ENCODE measurements at places on chromosomes 13 and 19. TPM values are rescaled to one million over a fixed set of nuclear protein-coding genes. Genes with fewer than 3 reads are reported as not detected.

ELSPBP1 gene
- total RNA-seq: not detected

MATK gene
- total RNA-seq: not detected

PABPC3 gene
- 0.12 TPM for total RNA-seq

IGSF23 gene
- total RNA-seq: not detected

DDA1 gene
- 39.7 TPM for total RNA-seq

IFNL1 gene
- total RNA-seq: not detected

APOC4 gene
- total RNA-seq: not detected

OR10H5 gene
- total RNA-seq: not detected

JOSD2 gene
- total RNA-seq: 35.8 TPM

NLRP5 gene
- total RNA-seq: not detected

PTH2 gene
- total RNA-seq: not detected

SHISA2 gene
- under 0.01 TPM for total RNA-seq

ACTMAP gene
- total RNA-seq: 0.53 TPM

ARRDC5 gene
- not detected for total RNA-seq

ZNF91 gene
- 10.0 TPM for total RNA-seq

MYADM gene
- 16.4 TPM for total RNA-seq

TUBA3C gene
- total RNA-seq: not detected

ASF1B gene
- 12.6 TPM for total RNA-seq

PCSK4 gene
- 0.53 TPM for total RNA-seq

FCAR gene
- total RNA-seq: not detected

TRPC4 gene
- total RNA-seq: 17.2 TPM

HIF3A gene
- 1.1 TPM for total RNA-seq

ZNF792 gene
- total RNA-seq: 4.4 TPM

JAK3 gene
- 2.2 TPM for total RNA-seq

BEST2 gene
- not detected for total RNA-seq

NCR1 gene
- total RNA-seq: not detected

HCST gene
- total RNA-seq: 1.2 TPM

ZNF724 gene
- total RNA-seq: 7.3 TPM

FBN3 gene
- total RNA-seq: not detected
